ENCODE measurements at places on chromosomes 5 and 9.

DNA sequence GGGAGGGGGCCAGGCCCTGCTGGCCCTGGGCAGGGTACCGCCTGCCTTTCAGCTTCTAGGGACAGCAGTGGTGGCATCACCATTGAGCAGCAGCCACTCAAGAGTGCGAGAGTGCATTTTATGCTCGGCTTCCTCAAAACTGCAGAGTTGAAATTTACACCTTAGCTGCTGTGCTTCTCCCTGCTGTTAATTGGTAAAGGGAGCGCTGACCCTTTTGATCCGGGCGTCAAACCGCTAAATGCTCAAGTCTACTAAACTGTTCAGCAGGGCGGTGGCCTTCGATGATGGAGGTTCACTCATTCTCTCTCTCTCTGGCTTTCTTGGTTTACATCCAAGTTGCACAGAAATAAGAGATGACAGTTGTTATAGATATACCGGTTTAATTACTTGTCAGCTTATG lies 368.6 kb upstream of the IRX2 start:
- DNase-seq = no peak

- DNase-seq = no peak
Observed at GRCh38 chr9:9719373-9720112, 893.3 kb downstream of the PTPRD start.

DNA sequence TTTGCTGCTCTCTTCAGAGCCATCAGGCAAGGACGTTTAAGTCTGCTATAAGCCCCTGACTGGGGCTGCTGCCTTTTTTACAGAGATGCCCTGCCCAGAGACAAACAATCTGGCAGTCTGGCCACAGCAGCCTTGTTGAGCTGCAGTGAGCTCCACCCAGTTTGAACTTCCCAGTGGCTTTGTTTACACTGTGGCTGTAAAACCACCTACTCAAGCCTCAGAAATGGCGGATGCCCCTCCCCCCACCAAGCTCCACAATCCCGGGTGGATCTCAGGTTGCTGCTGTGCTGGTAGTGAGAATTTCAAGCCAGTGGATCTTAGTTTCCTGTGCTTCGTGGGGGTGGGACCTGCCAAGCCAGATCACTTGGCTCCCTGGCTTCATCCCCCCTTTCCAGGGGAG lies 59.7 kb upstream of the SNCAIP start:
- DNase-seq = no peak

GRCh38 chr9:127066851-127067136 lies 55.6 kb downstream of the ANGPTL2 start:
- DNase-seq = no peak

- DNase-seq = no peak
Observed at GRCh38 chr5:50703367-50703666, 36.9 kb downstream of the PARP8 start.

DNA sequence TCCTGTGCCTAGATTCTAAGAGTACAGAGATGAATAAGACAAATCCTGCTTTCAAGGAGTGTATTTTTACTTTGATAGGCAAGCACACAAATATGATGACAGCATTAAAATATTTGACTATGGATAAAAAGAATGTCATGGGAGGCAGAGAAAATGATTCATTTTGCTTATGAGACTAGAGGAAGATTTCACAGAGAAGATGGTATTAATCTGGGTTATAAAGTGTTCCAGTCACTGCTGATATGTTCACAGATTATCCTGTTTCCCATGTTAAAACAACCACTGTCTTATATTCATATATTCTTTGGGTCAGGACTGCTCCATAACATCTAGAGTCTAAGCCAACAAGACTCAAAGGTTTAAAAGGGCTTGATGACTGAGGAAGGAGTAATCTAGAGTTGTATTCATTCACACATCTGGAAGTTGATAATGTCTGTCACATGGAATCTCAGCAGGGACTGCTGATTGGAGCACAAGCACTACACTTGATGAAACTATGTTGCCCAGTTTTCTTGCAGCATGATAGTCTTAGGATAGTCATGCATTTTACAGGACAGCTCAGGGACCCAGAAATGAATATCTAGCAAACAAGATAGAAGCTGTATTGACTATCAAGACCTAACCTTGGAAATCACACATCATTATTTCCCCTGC lies 79.3 kb downstream of the STARD4 start:
- no peak for DNase-seq

GRCh38 chr9:2823227-2823626 lies 20.7 kb downstream of the PUM3 start:
- no peak for DNase-seq

DNA sequence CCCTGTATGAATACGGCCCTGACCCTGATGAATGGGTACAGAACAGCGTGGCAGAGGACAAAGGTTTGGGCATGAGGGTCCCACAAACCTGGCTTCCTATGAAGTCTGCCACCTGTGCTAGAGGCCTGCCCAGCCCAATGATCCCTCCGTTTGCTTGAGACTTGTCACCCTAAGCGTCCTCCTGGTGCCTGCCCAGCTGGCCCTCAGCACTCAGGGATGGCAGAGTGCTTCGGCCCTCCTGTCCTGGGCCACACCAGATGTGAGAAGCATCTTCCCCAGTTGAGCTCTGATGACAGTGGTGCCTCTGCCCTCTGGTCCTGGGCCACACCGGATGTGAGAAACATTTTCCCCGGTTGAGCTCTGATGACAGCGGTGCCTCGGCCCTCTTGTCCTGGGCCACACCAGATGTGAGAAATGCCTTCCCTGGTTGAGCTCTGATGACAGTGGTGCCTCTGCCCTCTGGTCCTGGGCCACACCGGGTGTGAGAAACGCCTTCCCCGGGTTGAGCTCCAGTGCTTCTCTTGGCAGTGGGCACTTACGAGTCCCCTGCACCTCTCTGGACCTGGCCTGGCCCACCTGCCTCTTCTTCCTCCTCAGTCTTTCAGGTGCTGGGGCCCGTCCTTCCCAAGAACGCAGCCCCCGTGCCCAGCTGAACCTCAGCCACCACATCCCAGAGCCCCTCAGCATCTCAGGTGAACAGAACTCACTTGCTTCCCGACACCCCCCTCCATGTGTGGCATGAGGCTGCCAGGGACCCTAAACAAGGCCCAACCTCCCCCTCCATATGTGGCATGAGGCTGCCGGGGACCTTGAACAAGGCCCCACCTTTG lies 253.1 kb upstream of the IRX1 start:
- DNase-seq = no peak
